MM.1S (cell line): ENCODE measurements at places on chromosomes 1 and 21.
A peak's percentile ranks its signal among the peaks of the same experiment; 100 is the strongest.

DNA sequence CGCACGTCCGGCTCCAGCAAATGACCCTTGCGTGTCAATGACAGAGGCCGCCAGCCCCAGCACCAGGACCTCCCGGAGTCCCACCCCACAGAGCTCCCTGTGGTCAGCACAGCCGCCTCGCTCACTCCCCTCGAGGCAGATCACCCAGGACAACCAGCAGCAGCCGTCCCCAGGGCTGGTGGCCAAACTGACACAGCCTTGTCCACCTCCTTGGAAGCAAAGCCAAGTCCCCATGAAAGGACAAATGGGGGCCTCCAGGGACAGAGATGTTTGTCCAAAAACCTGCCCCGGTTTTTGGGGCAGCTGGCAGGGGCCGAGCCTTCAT is 2.1 kb downstream of the KRTAP10-10 start:
- H3K27ac ChIP-seq = no peak overlapping the region
- no peaks in the 10 kb centered on the region for H3K4me1 ChIP-seq
- no peak overlapping the region for H3K4me3 ChIP-seq
- H3K27me3 ChIP-seq = peaks cover 79% of the 10 kb centered on the region
- no peak for DNase-seq

GRCh38 chr1:35935442-35936388 is 4.8 kb downstream of the AGO3 start:
- H3K27ac ChIP-seq = no peak overlapping the region
- peaks cover 16% of the 10 kb centered on the region for H3K4me1 ChIP-seq
- H3K4me3 ChIP-seq = no peak overlapping the region
- no peaks in the 10 kb centered on the region for H3K36me3 ChIP-seq
- peak; percentile 53 for DNase-seq

DNA sequence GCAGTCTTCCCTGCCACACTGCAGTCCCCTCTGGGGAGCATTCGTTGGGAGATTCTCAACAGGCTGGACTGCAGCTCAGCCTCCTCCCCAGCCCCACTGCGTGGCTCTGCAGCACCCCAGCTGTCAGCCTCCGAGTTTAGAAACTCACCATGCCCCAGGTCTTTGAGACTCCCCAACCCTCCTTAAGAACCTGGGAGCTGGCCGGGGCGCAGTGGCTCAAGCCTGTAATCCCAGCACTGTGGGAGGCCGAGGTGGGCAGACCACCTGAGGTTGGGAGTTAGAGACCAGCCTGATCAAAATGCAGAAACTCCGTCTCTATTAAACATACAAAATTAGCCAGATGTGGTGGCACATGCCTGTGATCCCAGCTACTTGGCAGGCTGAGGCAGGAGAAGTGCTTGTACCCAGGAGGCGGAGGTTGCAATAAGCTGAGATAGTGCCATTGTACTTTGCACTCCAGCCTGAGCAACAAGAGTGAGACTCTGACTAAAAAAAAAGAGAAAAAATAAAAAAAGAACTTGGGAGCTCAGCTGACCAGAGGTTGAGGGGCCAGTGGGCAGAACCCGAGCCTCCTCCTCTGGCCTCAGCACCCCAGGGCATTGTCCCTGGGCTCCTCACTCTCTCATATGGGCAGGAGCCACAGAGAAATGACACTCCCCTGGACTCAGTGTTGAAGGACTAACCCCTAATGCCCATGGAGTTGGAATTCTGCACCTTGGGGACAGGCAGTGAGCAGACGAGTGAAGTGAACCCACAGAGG is 5.6 kb downstream of the OLIG2 start:
- no peak for DNase-seq
- H3K4me3 ChIP-seq = no peak overlapping the region
- H3K27ac ChIP-seq = no peak overlapping the region
- no peaks in the 10 kb centered on the region for H3K36me3 ChIP-seq
- peaks cover 24% of the 10 kb centered on the region for H3K27me3 ChIP-seq
- H3K4me1 ChIP-seq = peaks cover 5% of the 10 kb centered on the region

DNA sequence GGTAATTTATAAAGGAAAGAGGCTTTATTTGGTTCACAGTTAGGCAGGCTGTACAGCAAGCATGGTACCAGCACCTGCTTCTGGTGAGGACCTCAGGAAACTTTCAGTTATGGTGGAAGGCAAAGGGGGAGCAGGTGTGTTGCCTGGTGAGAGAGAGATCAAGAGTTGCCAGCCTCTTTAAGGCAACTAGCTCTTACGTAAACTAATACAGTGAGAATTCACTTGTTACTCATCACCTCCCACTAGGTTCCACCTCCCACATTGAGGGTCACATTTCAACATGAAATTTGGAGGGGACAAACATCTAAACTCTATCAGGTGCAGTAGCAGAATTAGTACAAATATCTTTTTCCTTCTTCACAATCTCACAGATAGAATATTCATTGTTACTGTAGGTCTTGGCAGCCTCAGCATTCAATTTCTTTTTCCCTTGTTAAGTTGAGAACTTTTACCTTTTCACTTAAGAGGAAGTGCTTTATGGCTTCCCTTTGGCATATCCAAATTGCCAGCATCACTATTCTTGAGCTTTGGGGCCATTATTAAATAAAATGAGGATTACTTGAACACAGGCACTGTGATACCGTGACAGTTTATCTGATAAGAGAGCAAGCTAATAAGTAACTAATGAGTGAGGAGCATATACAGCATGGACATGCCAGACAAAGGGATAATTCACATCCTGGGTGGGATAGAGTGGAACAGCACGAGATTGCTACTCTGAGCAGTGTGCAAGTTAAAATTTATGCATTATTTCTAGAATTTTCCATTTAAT is 48.4 kb downstream of the MAGI3 start:
- H3K4me1 ChIP-seq = no peaks in the 10 kb centered on the region
- no peak overlapping the region for H3K4me3 ChIP-seq
- no peaks in the 10 kb centered on the region for H3K36me3 ChIP-seq
- DNase-seq = no peak

DNA sequence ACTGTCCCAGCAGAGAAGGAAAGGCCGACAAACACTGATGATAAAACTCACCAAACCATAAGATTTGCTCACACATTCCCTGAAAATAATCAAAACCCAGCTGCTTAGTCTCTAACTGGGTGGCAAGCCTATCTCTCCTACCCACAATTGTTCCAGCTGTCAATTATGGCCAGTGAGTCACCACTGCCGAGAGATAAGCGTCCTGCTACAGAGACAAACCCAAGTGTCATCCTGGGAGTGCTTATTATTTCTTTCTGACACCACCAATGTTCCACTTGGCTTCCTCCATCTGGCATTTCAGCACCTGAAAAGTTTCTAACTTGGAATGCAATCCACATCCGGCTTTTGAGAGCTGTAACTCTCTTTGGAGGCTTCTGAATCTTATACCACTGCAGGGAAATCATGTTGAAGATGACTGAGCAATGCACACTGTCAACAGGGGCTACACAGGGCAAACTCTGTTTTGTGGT is 51.5 kb upstream of the VAV3 start:
- no peaks in the 10 kb centered on the region for H3K27me3 ChIP-seq
- H3K4me1 ChIP-seq = no peaks in the 10 kb centered on the region
- DNase-seq = no peak

DNA sequence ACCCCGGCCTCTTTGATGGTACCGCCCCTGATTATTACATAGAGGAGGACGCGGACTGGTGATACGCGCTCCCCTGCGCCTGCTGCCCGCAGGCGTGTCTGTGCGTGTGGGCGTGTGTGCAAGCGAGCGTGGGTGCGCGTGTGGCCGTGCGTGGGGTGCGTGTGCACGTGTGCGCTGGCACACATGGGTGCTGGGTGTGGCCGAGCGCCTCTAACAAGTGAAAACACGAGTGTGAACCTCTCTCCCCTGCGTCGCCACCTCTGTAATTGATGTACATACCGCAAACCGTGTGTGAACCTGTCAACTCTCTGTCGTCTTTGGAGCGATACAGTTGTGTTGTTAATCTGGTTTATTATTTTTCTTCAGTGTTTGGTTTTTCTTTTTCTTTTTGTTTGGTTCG is 87.8 kb upstream of the TMEM51 start:
- DNase-seq = no peak
- H3K4me3 ChIP-seq = no peak overlapping the region
- no peak overlapping the region for H3K27ac ChIP-seq
- no peaks in the 10 kb centered on the region for H3K36me3 ChIP-seq
- no peaks in the 10 kb centered on the region for H3K4me1 ChIP-seq

DNA sequence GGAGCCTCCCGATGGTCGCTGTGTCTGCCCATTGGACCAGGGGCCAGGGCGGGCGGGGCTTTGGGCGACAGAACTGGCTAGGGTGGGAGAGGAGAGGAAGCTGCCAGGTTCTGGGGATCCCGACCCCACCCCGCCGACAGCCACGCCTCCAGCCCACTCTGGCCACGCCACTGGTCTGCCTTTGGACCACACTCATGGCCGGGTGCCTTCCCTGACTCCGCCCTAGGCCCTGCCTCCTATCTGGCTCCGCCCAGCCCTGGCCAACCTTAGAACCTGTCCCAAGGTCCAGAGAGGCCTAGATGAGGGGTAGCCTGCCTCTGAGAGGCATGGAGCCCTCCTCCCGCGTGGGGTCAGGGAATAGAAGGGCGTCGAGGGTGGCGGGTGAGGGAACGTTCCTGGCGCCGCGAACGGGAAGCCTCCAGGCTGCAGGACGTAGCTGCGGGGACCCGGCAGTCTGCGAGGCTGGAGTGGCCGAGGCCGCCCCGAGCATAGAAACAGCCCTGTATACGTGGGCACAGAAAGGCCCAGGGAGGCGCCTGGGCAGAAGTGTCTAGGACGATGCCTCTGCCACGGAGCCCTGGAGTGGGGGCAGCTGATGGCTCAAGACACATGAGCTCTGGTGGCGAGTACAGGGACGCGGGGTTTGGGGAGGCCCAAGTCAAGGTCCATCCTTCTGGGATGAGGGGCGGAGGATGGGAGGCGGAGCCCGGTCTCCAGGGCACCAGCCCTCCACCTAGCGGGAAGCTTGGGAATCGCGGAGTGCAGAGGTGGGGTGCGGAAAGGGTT is 11.5 kb upstream of the COL16A1 start:
- H3K4me1 ChIP-seq = 0 out of 2 replicates have a peak, but pooled peaks cover 4% of the 10 kb centered on the region
- H3K27me3 ChIP-seq = peaks cover 40% of the 10 kb centered on the region
- H3K27ac ChIP-seq = no peak overlapping the region

- H3K4me3 ChIP-seq = no peak overlapping the region
- peaks cover 52% of the 10 kb centered on the region for H3K4me1 ChIP-seq
- no peak overlapping the region for H3K27ac ChIP-seq
- DNase-seq = no peak
Observed at GRCh38 chr1:200629876-200630514, 9.4 kb upstream of the KIF14 start.

DNA sequence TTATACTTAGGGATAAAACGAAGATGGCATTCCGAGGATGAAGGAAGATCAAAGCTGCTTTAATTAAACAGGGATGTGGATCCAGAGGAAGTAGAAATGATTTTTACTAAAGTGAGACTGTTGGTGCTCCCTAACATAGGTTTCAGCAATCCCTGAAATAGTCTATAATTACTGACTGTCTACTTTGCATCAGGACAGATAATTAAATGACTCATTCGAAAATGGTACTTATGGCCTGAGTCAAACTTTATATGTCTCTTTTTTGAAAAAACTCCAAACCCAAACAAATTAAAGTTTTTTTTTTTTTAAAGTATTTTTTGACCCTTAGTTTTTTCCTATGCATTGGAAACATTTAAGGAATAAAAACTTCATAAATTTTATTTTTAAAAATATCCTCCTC is 90.3 kb downstream of the LYST start:
- H3K27me3 ChIP-seq = no peaks in the 10 kb centered on the region
- H3K27ac ChIP-seq = no peak overlapping the region
- no peaks in the 10 kb centered on the region for H3K36me3 ChIP-seq
- no peak for DNase-seq
- H3K4me3 ChIP-seq = no peak overlapping the region
- no peaks in the 10 kb centered on the region for H3K4me1 ChIP-seq

- H3K27ac ChIP-seq = no peak overlapping the region
- H3K36me3 ChIP-seq = no peaks in the 10 kb centered on the region
- DNase-seq = no peak
- H3K4me1 ChIP-seq = peaks cover 37% of the 10 kb centered on the region
- H3K4me3 ChIP-seq = no peak overlapping the region
Observed at GRCh38 chr1:41719590-41719989, 199.1 kb downstream of the HIVEP3 start.

GRCh38 chr1:3904843-3905185 is 4.7 kb upstream of the C1orf174 start:
- DNase-seq = no peak
- 0 out of 2 replicates have a peak, but pooled peaks cover 3% of the 10 kb centered on the region for H3K27me3 ChIP-seq
- H3K4me3 ChIP-seq = no peak overlapping the region
- H3K27ac ChIP-seq = no peak overlapping the region
- no peaks in the 10 kb centered on the region for H3K36me3 ChIP-seq

DNA sequence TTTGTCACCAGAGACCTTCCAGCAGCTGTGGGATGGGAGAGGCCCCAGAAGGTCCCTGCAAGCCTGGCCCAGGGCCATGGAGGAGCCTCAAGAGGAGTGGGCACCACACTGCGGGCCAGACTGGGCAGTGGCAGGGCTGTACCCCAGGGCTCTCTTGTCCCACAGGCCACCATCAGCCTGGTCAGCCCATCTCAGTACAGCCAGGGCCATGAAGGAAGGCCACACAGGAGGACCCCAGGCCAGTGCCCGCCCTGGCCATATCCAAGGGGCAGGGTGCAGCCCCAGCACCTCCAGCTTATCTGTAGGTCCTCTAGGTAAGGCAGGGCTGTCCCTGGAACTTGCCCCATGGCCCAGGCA is 3.1 kb upstream of the GNB1 start:
- H3K27me3 ChIP-seq = no peaks in the 10 kb centered on the region
- H3K36me3 ChIP-seq = no peaks in the 10 kb centered on the region
- peaks cover 29% of the 10 kb centered on the region for H3K4me1 ChIP-seq
- no peak for DNase-seq
- no peak overlapping the region for H3K27ac ChIP-seq

GRCh38 chr1:29496701-29497100 is 260.4 kb downstream of the PTPRU start:
- no peak overlapping the region for H3K4me3 ChIP-seq
- H3K4me1 ChIP-seq = no peaks in the 10 kb centered on the region
- peaks cover 96% of the 10 kb centered on the region for H3K27me3 ChIP-seq
- no peak overlapping the region for H3K27ac ChIP-seq

GRCh38 chr1:43203859-43204258 is 31.7 kb downstream of the CFAP57 start:
- H3K36me3 ChIP-seq = no peaks in the 10 kb centered on the region
- H3K27ac ChIP-seq = no peak overlapping the region
- no peak overlapping the region for H3K4me3 ChIP-seq
- no peaks in the 10 kb centered on the region for H3K27me3 ChIP-seq
- peaks cover 5% of the 10 kb centered on the region; the same call in 1 of the 2 replicates for H3K4me1 ChIP-seq
- DNase-seq = no peak

- no peak overlapping the region for H3K4me3 ChIP-seq
- no peaks in the 10 kb centered on the region for H3K36me3 ChIP-seq
- no peaks in the 10 kb centered on the region for H3K27me3 ChIP-seq
- no peak overlapping the region for H3K27ac ChIP-seq
Observed at GRCh38 chr1:246198115-246198816, 308.8 kb downstream of the SMYD3 start.
